ENCODE measurements at places on chromosomes 5 and 9. TPM values are rescaled to one million over a fixed set of nuclear protein-coding genes. Genes with fewer than 3 reads are reported as not detected.

The RANBP17 gene
- 190 TPM for total RNA-seq

The DMGDH gene
- total RNA-seq: 3.7 TPM

The SPATA31D4 gene
- total RNA-seq: not detected

The CDKN2A gene
- under 0.01 TPM for total RNA-seq

The SLC6A19 gene
- not detected for total RNA-seq

DNA sequence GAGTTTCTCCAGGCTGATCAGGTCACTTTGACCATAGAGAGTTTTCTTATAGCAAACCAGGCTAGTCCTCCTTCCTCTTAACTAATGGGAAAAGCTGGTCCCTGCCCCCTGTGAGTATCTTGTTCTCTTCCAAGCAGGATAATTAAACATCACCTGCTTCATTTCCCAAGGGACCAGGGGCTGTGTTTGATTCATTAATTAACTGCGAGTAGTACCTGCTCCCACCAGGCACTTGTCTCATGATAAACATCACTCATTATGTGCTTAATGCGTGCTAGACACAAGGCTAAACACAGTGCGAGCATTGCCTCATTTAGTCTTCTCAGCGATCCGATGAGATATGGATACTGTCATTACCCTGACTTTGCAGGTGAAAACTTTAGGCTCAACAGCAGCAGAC, 1.7 kb upstream of the FAM163B start:
- no peak for DNase-seq

GRCh38 chr5:53031695-53032096, 42.5 kb downstream of the ITGA2 start:
- DNase-seq: no peak

GRCh38 chr5:119019501-119019900, 31.2 kb upstream of the DTWD2 start:
- no peak for DNase-seq

- DNase-seq: no peak
These were observed 151.7 kb upstream of the MOCS2 start for GRCh38 chr5:53261245-53261644.

GRCh38 chr9:73689051-73689870, 537.6 kb downstream of the ANXA1 start:
- no peak for DNase-seq

- no peak for DNase-seq
These were observed 2.0 kb downstream of the ENHO start for GRCh38 chr9:34520505-34521385.

GRCh38 chr9:113641100-113641885, 177.8 kb downstream of the RGS3 start:
- no peak for DNase-seq

GRCh38 chr9:90720621-90721265, 78.1 kb upstream of the DIRAS2 start:
- no peak for DNase-seq

DNA sequence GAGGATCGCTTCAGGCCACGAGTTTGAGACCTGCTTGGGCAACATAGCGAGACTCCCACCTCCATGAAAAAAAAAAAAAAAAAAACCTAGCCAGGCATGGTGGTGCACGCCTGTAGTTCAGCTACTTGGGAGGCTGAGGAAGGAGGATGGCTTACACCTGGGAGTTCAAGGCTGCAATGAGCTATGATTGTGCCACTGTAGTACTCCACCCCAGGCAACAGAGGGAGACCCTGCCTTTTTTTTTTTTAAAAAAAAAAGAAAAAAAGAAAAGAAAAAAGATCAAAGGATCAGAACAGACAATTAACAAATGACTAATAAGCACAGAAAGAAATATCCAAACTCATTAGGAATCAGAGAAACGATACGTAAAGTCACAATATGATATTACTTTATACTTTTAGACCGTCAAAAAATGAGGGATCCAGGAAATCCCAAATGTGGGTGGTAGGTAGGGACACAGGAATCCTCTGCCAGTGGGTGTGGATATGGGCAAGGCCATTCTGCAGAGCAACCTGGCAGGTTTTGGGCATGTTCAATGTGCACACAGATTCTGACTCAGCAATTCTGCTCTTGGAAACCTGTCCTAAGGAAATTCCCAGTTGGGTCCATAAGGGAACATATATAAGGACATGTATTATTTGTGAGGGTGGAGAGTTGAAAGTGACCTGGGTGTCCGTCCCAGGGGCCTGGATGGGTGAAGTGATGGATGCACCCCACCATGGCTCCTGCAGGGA, 144.7 kb upstream of the TBC1D2 start:
- no peak for DNase-seq

DNA sequence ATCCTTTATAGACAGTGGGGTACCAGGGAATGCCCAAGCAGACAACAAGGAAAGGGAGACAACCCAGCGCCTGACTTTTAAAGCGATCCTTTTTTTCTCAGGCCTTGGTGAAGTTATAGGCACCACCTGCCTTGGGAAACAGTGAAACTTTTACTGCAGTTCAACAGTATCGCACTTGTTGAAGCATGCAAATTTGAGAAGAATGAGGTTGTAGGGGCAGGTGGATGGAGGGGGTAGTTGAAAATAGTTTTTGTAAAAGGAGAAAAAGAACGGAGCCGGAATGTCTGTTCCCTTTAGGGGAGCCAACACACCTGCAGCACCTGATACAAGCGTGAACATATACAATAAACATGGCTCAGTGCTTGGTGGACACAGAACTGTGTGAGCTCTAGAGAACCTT, 190.2 kb upstream of the NR3C1 start:
- DNase-seq: no peak

GRCh38 chr9:36772449-36773403, 200.0 kb downstream of the MELK start:
- no peak for DNase-seq

DNA sequence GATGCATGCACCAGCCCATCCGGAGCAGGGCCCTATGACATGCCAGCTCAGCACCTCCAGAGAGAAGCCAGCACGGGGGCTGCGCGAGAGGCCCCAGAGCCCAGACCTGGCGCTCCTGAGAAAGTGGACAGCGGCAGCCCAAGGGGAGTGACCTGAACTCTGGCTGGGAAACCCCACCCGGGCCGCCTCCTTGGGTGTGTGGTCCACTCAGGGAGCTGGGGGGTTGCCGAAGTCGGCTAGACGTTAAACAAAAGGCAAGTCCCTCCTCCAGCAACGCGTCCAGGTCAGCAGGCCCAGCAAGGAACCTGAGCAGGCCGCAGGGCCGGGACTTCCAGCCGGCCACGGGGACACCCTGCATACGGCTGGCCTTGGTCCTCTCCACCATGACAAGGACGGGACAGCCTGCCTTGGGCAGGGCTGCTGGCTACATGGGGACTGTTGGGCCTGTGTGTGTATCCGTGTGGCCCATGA, 35.7 kb downstream of the NACC2 start:
- no peak for DNase-seq

DNA sequence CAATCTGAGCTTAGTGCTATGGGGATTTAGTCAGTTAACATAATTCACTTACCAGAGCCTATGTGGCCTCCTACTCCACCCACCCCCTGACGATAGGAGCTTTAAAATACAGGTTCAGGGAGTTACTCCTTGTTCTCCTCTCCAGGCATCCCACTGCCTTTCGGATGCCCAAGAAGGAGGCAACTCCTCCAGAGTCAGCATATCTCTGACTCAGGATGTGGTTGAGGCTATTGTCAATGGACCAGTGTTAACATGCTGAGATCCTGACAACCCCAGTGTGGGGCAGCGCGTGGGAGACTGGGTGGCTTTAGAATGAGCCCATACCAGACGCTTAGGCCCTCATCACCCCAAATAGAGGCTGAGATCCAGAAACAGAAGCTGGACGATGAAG, 27.4 kb downstream of the BICD2 start:
- DNase-seq: no peak

- DNase-seq: no peak
These were observed 70.5 kb downstream of the PPARGC1B start for GRCh38 chr5:149800633-149801032.

DNA sequence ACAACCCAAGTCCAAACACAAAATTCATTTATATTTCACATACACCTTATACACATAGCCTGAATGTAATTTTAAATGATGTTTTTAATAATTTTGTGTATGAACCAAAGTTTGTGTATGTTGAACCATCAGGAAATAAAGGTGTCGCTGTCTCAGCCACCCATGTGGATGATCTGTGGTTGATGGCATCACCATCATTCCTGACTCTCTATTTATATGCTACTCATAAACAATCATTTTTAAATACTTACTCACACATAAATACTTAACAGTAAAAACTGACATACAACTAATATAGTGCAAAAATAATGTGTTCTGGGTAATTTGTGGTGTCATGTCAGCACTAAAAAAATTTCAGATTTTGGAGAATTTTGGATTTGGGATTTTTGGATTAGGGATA, 38.4 kb downstream of the SMC5 start:
- no peak for DNase-seq

- no peak for DNase-seq
These were observed 3.6 kb upstream of the STING1 start for GRCh38 chr5:139486201-139486600.

DNA sequence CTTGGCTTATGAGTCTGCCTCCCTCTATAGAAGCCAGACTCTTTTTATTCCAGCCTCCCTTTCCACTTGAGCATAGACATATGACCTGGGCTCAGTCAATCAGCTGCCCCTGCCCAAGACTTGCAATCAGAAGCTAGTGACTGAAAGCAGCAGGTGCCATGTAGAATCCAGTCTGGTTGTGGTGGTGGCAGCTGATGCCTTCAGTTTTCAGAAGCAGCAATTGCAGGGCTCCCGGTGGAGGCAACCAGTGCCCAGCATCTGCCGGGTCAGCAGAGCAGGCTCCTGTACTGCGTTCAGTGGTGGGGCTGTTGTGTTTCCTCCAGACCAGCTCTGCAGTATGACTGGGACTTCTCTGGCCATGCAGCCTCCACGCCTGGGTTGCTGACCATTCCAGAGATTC, 53.9 kb upstream of the PALM2AKAP2 start:
- DNase-seq: no peak

DNA sequence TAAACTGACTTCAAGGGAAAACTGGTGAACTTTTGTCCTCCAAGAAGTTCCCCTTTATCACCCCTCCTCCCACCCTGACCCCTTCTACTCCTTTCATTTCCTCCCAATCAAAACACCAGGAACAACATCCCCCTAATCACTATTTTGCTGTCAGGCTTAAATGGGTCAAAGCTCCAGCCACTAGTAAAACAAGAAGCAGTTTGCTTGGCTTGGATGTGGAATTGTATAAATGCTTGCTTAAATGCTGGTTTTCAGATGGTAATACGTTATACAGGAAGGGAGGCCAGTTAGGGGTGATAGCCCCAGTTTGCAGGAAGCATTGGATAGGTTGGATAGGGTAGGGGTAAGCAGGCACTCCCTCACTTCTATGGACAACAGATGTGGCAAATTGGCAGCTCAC, 473.6 kb downstream of the AGTPBP1 start:
- DNase-seq: no peak

Data from frontal cortex (tissue), 4 donors.